ENCODE measurements at places on chromosomes 7 and 10.
A peak's percentile ranks its signal among the peaks of the same experiment; 100 is the strongest.

DNA sequence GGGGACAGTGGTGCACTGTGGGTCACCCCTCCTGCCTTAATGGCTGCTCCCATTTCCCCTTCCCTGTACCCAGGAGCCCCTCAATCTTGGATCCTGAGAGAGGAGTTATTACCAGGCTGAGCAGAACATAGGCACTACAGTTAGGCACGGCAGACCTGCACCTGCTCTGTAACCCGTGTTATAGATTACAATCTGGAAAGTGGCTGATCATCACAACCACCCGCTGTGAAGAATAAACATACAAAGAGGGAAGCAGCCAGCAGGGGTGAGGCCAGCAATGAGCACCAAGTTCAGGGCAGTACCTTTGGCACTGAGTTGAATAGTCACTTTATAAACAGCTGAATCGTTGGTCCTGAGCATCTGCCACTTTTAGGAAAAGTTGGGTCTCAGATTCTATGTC is 1.7 kb downstream of the CDHR1 start:
- peak; percentile 69 for DNase-seq

DNA sequence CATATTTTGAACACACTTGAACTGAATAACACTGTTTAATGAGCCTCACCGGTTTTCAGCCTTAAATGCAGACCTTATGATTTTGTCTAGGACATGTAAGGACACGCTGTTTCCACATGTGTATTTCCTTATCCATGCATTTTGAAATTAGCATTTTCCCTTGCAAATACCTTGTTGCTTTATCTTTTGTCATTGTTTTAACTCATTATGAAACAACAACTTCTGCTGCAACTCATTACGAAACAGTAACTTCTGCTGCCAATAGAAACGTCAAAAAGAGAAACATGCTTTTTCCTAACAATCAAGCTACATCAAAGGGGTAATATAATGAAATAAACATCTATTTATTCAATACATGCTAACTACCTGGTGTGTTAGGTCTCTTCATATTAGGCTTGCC is 322.0 kb downstream of the AGMO start:
- DNase-seq: no peak

GRCh38 chr10:97499561-97500296 is 1.0 kb downstream of the UBTD1 start:
- no peak for DNase-seq

- DNase-seq: no peak
Observed at GRCh38 chr7:108515630-108516029, 10.3 kb downstream of the PNPLA8 start.

- no peak for DNase-seq
Observed at GRCh38 chr7:30424506-30424905, 54.1 kb downstream of the NOD1 start.

GRCh38 chr10:51620131-51620530 is 79.3 kb downstream of the CSTF2T start:
- no peak for DNase-seq

DNA sequence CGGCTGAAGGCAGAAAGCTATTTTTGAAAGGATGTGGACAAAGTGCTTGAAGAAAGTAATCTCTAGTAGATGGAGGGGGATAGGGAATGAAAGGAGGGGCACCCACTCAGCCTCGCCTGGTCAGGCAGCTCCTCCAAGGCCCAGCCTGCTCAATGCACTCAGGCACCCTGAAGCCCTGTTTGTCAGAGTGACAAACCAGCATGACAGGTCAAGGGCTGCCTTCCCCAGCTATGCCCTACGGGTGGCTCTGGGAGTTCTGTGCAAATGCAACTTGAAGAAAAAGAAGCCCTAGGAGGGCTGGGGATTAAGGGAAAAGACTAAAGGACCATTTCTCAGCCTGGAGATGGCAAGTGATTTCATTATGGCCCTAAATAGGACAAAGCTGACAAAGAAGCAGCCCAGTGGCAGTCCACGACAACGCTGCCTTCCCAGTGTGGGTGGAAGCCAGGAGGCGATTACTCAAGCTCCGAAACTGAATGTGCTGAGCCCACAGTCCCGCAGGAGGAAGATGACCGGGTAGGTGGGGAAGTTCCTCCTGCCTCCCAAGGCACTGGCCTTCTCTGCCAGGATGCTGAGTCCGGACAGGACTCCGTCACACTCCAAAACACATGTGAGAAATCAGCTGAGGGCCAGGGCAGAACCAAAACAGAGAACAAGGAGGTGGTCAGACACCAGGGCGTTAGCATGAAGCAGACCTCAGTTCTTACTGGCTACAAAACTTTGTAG is 16.3 kb downstream of the LIPA start:
- DNase-seq: no peak

- DNase-seq: peak; percentile 71
Observed at GRCh38 chr7:14894826-14895225, 7.7 kb downstream of the DGKB start.

DNA sequence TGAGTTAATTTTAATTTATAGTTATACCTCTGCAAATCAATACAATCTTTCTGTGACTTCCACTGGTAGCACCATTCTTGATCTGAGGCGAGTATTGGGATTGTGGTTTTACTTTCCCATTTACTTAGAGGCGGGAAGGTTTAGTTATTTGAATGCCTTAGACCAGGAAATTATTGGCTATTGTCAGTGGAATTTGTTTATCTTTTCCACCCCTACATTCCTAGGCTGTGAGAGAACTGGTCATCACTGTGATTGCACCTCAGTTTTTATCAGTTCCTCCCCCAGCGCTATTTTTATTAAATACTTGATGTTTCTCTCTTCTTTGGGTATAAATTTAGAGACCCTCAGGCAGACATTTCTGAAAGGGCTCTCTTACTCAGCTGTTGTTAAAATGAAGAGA is 29.9 kb downstream of the CDK14 start:
- no peak for DNase-seq

GRCh38 chr10:102752934-102753664 is 9.4 kb downstream of the WBP1L start:
- no peak for DNase-seq

- DNase-seq: no peak
Observed at GRCh38 chr10:44938956-44939355, 20.6 kb upstream of the RASSF4 start.

- peak; percentile 30 for DNase-seq
Observed at GRCh38 chr7:114759347-114760062, 162.4 kb upstream of the MDFIC start.

DNA sequence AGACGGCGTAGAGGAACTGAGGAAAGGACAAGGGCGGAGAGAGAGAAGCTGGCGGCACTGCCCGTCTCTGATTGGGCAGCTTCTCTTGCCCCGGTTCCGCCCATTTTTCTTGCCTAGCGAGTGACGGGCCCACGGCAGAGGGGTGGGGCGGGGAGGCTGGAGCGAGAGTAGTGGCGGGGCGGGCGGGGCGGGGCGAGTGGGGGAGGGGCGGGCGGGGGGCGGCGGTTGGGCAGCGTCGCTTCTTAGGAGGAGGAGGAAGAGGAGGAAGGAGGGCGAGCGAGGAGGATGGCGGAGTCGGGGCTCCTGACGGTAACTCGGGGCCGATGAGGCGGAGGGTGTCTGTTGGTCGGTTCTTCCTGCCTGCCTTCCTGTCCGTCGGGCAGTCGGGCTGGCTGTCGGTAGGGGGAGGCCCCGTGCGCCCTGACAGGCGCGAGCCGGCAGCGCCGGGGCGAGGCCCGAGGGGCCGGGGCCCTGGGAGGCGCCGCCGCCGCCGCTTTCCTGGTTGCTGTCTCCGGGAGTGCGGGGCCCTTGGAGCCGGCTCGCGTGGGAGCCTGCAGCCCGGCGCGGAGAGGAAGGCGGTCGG is at the start of gene SHOC2:
Gene SHOC2 (plus strand): TSS at position 256 of the 583 bp plus-strand sequence. CDS start 44,755 bp downstream, outside the sequence.
- peak; percentile 37 for DNase-seq

DNA sequence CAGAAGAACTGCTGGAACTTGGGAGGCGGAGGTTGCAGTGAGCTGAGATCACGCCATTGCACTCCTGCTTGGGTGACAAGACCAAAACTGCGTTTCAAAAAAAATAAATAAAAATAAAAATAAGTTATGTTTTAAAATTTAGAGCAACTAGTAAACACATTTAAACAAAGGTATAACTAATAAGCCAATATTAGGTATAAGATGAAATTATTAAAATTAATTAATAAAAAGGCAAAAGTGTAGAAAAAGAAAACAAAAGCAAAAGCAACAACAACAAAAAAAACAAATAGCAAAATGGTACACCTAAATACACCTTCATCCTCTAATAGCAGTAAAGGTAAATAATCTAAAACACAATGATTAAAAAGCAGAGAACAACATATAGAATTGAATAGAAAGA is 6.2 kb upstream of the OR6B1 start:
- no peak for DNase-seq

DNA sequence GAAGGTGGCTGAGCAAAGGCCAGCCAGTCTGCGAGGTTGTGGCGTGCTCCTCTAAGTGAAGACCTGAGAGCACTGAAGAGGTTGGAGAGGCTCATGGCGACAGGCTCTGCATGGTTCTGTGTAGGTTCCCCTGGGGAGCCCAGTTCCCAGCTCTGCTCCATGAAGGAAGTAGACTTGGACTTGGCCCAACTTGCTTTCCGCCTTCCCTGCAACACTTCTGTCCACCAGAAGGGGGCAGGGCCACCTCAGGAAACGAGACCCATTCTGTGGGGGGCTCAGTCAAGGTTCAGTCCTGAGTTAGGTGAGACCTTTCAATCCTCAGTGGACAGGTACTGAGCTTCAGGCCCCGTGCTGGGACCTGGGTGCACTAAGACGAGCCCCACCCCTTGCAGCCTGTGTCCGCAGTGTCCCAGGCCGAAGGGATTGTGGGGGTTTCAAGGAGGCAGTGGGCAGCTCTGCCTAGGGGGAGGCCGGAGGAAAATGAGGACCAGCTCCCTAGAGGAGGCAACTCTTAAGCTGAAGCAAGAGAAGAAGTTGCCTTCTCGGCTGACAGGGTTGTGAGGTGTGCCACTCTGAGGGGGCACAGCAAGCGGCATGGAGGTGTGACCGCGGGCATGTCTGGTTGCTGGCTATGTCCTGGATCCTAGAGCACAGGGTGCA is 15.0 kb upstream of the PCBD1 start:
- DNase-seq: peak; percentile 30

DNA sequence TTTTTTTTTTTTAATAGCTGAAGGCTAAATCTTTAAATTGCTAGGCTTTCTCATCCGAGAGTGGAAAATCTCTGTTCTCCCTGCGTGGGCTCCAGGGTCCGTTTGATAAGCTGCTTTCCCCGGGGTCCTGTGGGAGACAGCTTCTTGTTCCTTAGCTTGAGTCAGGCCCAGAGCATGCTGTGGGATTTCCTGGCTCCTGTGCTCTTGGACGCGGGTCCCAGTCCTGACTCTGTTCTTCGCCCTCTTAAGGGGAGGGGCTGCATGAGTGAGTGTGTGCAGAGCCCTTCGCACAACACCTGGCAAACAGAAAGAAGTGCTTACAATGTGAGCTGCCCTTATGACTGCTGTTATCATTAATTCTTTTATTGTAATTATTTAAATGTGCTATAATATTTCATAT is 133.5 kb downstream of the TACC2 start:
- no peak for DNase-seq
